Fibroblast of the aortic adventitia (primary cell): ENCODE measurements at places on chromosomes 2 and 18. TPM values are rescaled to one million over a fixed set of nuclear protein-coding genes. Genes with fewer than 3 reads are reported as not detected.

DNA sequence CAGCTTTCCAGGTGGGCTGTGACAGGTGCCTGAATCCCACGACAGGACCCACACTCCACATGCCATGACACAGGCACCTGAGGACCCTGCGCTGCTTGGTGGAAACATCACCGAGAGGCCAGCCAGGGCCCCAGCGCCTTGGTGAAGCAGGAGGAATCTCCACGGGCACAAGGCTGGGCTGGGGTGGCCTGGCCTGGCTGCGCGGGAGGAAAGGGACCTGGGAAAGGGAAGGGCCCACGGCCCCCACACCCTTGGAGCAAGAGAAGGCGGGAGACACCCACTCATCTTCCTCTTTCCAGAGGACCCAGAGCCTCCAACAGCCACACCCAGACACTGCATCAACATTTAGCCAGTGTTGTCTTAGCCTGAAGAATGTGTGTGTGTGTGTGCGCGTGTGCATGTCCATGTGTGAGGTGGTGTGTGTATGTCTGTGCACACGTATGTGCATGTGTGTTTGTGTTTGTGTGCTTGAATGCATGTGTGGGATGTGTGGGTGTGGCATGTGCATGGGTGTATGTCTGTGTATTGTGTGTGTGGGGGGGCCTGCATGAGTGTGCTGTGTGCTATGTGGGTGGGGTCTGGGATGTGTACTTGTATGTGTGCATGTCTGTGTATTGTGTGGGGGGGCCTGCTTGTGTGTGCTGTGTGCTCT is 6.3 kb upstream of the OTOS start:
- no peak for DNase-seq

The OSR1 gene
- 35.8 and 117 TPM in 2 replicates for total RNA-seq

The ACADL gene
- total RNA-seq = 0.63 and 4.5 TPM in 2 replicates

DNA sequence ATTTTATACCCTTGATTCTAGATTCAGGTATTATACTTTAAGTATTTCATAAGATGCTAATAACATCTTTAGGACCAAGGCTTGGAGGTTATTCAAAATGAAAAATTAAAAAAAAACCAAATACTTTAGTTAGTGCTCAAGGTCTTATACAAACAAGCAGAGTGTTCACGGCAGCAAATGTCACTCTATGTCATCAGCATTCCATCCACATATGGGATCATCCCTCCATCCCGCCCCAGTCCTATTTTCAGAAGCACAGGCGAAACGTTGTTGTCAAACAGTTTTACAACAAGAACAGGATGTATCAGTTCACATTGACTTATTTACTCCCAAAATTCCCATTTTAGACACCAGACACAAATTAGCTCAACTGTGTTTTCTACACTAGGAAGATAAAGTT is 83.7 kb downstream of the DSEL start:
- no peak for DNase-seq

The UGT1A3 gene
- not detected in 2 replicates for total RNA-seq

The CGREF1 gene
- 4.7 and 9.3 TPM in 2 replicates for total RNA-seq

The EML6 gene
- 0.49 and 2.8 TPM in 2 replicates for total RNA-seq

DNA sequence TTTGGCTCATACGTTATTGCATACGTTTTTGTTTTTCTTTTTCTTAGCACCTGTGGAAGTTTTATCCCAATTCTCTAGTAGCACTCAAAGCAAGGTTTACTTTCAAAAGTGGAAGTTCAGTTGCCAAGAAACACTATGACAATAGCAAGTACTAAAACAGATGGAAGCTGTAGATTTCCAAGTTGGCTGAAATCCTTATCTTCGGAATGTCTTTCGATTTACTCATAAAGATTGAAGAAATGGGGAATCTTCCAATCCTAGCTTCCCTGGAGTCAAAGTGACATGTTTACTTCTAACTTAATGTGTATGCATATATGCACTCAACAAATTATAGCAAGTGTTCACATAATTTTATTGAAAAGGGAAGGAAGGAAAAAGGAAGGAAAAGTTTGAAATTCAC is 307.4 kb downstream of the CTNNA2 start:
- DNase-seq = no peak

GRCh38 chr2:154696810-154697417 is 1.6 kb upstream of the KCNJ3 start:
- DNase-seq = no peak

- DNase-seq = peak; percentile 31
These were observed 487.2 kb upstream of the RAB12 start for GRCh38 chr18:8121942-8122480.

GRCh38 chr2:188415754-188416083 is 124.0 kb downstream of the GULP1 start:
- no peak for DNase-seq

The SLC11A1 gene
- 0.09 and 0.33 TPM in 2 replicates for total RNA-seq

The ANTXR1 gene
- 31.5 and 61.5 TPM in 2 replicates for total RNA-seq

DNA sequence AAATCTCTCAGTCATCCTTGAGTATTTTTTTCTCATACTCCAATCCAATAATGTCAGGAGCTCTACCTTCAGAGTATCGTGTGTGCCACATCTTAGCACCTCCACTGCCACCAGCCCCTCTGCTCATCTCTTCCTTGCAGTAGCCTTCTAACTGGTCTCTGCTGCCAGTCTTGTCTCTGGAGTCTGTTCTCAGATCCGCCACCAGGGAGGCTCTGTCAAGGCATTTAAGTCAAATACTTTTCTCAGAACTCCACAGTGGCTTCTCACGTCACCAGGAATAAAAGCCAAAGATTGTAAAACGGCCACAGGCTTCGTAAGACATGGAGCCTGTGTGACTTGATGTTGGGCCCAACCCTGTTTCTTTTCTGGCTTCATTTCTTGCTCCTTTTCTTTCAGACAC is 7.1 kb downstream of the UNC50 start:
- DNase-seq = no peak
